ENCODE measurements at places on chromosomes 7 and 10. TPM values are rescaled to one million over a fixed set of nuclear protein-coding genes. Genes with fewer than 3 reads are reported as not detected.

DNA sequence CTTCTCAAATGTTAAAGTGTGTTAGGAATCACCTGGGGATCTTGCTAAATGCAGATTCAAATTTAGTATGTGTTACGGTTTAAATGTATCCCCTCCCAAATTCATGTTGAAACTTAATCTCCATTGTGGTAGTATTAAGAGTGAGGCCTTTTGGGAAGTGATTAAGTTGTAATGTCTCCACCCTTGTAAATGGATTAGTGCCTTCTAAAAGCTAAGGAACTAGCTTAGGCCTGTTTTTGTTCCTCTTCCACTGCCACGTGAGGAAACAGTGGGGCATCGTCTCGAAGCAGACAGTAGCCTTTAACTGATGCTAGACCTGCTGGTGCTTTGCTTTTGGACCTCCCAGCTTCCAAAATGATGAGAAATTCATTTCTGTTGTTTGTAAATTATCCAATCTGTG is 52.3 kb upstream of the SEMA3D start:
- DNase-seq = no peak

The EBLN1 gene
- not detected for total RNA-seq

The SPDYE8 gene
- not detected for total RNA-seq

The BTBD16 gene
- not detected for total RNA-seq

The SEMA4G gene
- total RNA-seq = 15.3 TPM

DNA sequence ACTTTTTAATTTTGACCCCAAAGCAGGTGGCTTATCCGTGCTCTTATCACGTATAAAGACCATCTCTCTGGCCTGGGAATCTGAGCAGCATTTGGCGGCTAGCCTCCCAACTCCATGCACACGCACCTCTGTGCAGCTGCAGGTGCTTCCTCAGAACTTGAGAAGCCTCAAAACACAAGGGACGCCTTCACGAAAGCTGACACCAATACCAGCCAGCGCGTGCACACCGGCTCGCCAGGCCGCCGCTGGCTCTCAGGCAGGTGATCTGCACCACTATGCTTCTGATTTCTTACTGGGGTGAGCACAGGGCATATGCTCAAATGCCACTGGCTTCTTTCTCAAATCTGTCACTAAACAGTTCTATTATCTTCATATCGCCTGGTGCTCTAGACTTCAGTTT is 145.0 kb downstream of the PARD3 start:
- DNase-seq = no peak

DNA sequence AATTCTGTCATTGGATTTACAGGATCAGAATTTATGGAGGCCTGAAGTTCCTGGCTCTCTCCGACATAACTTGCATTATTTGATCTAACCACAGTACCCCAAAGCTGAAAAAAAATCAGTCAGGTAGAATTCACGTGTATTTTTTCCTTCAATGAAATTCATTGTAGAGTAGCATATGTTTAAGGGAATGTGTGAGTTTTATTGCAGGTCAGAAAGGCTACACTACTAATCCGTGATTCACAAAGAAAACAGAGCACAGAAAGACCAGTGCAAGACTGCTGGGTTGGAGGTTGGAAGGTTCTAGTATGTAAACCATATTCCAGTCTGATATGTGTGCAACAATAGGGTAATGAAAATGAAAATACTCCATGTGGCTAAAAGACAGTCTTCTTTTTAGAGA is 247.0 kb upstream of the FERD3L start:
- DNase-seq = no peak
